ENCODE measurements at places on chromosomes 6 and 20.
A peak's percentile ranks its signal among the peaks of the same experiment; 100 is the strongest.

DNA sequence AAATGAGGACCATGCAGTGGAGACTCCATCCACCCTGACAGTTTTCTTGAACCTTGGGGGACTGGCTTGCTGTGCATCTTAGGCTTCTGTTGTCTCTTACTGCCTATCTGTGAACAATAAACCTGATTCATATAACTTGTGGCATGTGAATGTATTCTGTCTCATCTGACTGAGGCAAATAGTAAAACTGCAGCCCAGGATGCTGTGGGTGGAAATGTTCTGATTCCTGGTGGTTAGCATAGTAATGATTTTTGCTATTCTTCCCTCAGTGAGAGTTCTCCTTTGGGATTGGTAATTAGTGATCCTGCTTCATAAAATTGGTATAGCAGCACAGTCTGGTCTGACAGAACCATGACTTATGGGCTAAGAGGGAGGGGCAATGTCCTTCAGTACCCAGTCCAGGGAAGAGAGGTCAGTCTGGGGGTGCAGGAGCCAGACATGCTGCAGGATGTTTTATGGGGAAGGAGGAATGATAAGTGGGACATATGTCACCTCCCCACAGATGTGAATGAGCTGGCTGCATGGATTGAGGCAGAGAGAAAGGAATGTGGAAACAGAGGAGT is 147.1 kb downstream of the OR2B2 start:
- DNase-seq, result no peak

DNA sequence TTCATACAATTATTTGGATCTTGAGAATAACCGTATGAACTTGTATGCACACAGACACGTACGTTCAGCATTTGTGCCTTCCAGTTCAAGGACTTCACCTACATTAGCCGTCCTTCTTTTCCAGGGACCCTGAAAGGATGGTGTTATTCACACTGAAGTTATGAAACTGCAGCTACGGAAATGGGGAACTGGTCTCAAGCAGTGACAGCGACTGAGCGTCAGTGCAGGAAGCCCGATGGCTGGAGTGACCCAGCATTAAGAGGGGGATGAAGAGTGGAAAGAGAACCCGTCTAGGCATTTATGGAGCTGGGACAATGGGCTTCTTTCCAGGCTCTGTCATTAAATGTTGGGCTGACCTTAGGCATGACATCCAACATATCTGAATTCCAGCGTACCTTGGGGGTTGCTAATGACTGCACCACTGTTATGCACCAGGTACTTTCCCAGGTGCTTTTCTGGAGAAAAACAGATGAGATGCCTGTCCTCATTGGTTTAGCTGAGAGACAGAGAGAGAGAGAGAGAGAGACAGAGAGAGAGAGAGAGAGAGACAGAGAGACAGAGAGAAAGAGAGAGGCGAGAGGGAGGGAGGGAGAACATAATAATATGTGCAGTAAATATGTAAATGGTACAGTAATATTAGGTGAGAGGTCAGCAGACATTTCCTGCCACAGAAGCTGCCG is 204.7 kb upstream of the EXOC2 start:
- DNase-seq, result no peak

GRCh38 chr6:98970469-98970868 is 22.7 kb upstream of the FBXL4 start:
- DNase-seq, result no peak

DNA sequence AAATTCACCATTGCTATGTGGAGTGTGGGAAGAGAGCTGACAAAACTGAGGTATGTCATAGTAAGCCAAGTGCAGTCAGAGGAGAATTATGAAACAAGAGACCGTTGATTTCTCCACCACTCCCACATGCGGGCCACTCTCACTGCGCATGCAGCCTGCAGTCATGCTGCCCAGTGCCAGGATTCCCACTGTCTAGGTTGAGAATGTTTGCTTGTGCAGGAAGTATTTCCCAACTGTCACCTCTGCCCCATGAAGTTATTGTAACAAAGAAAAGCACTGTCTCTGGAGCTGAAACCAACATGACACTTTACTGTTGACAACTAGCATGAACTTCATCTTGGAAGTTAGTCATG is 18.7 kb upstream of the SFT2D1 start:
- DNase-seq, result no peak

DNA sequence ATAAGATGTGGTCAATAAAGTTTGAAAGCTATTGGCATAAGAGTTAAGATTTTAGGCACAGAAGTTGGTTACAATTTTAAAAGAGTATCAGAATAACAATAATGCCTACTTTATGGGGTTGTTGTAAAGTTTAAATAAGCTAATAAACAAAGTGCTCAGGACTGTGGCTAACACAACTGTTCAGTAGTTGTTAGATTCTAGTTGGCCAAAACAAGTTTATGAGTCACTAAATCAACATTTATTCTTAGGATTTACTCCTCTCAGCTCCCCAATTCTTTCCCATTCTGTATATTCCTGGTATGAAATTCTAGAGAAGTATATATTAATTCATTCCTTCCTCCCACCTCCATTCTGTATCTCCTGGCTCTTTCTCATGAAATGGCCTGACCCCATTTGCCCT is 14.5 kb downstream of the RMND1 start:
- no peak for DNase-seq

- DNase-seq, result no peak
Observed at GRCh38 chr20:39462416-39462945, 500.3 kb downstream of the DHX35 start.

- no peak for DNase-seq
Observed at GRCh38 chr6:52555518-52556233, 21.2 kb downstream of the TRAM2 start.

GRCh38 chr6:20417819-20418218 is 16.1 kb downstream of the E2F3 start:
- DNase-seq, result no peak

DNA sequence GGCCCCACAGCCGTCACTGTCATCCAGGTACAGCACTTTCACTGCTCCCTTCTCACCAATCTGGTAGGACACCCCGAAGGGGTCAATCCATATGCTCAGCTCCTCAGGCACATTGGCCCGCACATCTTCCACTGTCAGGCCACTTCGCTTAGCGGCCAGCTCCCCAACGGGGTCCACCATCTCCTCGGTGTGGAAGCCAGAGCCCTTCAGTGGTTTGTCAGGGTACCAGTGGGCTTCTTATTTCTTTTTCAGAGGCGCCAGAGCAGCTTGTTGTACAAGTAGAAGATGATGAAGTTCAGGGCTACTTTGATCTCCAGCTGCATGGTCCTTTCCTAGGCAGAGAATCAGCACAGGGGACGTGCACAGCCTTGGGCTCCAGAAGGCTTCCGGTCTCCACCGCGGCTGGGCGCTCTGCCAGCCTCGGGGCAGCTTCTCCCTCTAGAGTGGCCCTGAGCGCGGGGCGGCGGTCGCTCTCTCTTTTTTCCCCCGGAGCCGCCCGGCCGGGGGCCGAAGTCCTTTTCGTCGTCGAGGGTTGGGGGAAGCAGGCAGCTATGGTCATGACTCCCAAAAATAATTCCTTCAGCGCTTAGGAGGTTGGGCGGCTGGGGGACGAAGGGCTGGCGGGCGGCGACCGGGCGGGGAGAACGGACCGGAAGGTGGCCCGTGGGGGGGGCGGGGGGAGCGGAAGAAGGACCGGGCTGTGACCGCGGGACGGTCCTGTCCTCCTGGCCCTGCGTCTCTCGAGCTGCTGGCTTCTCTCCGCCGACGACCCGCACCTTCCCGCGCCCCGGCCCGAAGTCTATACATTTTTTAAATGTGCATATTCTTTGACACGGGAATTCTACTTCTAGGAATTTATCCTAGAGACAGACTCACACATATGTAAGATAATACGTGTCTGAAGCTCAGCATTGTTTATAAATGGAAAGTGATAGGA is 6.5 kb upstream of the ZSCAN9 start:
- no peak for DNase-seq

DNA sequence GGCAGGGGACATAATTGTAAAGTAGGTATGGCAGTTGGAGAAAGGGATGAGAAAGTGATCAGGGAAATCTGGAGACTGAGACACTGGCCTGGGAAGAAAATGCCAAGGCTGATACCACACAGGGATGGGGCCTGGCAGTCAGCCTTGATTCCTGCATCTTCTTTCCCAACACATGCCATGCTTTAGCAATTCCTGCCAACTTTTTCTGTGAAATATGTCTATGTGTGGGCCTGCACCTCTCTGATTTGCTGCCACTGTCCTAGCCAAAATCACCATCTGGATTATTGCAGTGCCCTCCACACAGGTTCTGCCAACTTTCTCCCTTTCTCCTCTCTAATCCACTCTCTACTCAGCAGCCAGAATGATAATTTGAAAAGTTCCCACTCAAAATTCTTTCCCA is 759.8 kb upstream of the CITED2 start:
- DNase-seq, result no peak

DNA sequence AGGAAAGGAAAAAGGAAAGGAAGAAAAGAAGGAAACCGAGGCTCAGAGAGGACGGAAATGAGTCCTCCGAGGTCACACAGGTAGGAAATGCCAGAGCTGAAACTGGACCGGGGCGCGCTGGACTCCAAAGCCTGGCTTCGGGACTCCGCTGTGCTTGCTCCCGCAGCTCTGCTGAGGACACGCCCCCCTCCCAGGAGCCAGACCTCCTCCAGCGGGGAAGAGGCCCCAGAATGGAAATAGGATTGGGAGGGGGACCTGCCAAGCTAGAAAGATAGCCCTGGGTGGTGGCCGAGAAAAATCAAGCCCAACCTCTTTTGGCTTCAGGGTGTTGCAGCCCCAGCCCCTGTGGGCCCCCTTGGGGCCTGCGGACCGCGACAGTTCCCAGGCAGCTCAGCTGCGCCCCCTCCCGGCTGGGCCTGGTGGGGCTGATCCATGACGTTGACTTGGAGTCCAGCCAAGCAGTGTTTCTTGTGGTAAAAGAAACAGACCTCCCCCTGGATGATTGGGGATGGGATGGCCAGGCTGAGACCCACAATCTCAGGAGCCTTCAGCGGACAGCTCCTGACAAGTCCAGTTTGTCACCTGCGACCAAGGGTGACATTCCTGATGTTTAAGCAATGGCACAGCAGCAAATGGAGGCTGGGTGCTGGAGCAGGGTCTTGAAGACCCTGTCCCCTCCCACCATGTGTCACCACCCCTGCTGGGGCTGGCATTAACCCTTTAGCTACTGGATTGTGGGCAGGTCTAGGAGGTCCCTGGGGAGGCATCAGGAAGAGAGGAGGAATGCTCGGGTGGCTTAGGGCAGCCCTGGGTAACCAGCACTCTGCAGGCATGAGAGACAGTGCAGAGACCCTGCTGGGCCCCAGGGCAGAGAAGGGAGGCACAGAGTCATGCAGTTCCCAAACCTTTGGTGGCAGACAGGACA is 55.4 kb downstream of the RIPOR3 start:
- DNase-seq, result peak; percentile 73

- no peak for DNase-seq
Observed at GRCh38 chr6:53718597-53719460, 53.3 kb upstream of the KLHL31 start.

DNA sequence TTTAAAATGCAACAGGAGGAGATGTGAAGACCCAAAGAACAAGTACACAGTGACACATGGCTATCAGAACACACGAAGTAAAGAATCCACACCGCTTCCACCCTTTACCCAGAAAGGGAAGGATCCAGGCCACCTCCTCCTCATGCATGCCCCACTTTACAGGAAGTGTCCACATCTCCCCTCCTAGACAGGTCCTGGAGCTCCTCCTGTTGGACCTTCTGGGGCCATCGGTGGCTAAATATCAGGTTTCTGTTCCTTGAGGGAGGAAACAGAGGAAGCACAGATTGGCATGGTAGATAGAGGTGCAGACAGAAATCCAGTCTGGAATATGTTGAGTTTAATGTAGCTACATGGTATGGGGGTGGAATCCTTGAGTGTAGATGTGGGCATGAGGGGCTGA is 10.9 kb downstream of the NINL start:
- no peak for DNase-seq

DNA sequence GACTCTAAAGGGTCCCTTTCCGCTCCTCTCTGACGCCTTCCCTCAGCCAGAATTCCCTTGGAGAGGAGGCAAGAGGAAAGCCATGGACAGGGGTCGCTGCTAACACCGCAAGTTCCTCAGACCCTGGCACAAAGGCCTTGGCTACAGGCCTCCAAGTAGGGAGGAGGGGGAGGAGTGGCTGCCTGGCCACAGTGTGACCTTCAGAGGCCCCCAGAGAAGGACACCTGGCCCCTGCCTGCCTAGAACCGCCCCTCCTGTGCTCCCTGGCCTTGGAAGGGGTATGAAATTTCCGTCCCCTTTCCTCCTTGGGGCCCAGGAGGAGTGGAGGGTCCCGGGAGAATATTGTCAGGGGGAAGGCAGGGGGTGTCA is 2.7 kb downstream of the VEGFA start:
- no peak for DNase-seq

GRCh38 chr6:112037783-112038216 is 16.1 kb upstream of the CCN6 start:
- peak; percentile 79 for DNase-seq

Measured in T1000 (cell line).